Aortic smooth muscle cell (primary cell): ENCODE measurements at places on chromosomes 6 and 20. TPM values are rescaled to one million over a fixed set of nuclear protein-coding genes. Genes with fewer than 3 reads are reported as not detected.

The SIRPD gene
- not detected in 2 replicates for total RNA-seq

The KCNK5 gene
- under 0.01 and 0.06 TPM in 2 replicates for total RNA-seq

The OPN5 gene
- total RNA-seq = 0.19 and 1.1 TPM in 2 replicates

The PPIL4 gene
- 28.9 and 37.1 TPM in 2 replicates for total RNA-seq

The SLC17A1 gene
- total RNA-seq = not detected in 2 replicates

The MEP1A gene
- not detected in 2 replicates for total RNA-seq

The GHRH gene
- not detected in 2 replicates for total RNA-seq

The TP53TG5 gene
- 0.19 TPM in 1 of 2 replicates, not detected in the other for total RNA-seq

The ZSCAN12 gene
- 6.6 and 6.7 TPM in 2 replicates for total RNA-seq

The SUMO4 gene
- 1.3 and 1.6 TPM in 2 replicates for total RNA-seq

The IRAK1BP1 gene
- 4.0 and 4.5 TPM in 2 replicates for total RNA-seq

The GLP1R gene
- not detected in 2 replicates for total RNA-seq

The CST7 gene
- not detected in 2 replicates for total RNA-seq

The CLIC1 gene
- 784 and 832 TPM in 2 replicates for total RNA-seq

The FOXA2 gene
- not detected in 2 replicates for total RNA-seq

The MATN4 gene
- not detected in 2 replicates for total RNA-seq

The MDC1 gene
- 4.6 and 5.1 TPM in 2 replicates for total RNA-seq

The RSPO4 gene
- total RNA-seq = not detected in 2 replicates

The OR2H2 gene
- total RNA-seq = not detected in 2 replicates

The PTGIS gene
- total RNA-seq = 193 and 321 TPM in 2 replicates

The ADGB gene
- not detected in 2 replicates for total RNA-seq

The AURKA gene
- total RNA-seq = 15.2 and 27.0 TPM in 2 replicates

The KIAA0408 gene
- total RNA-seq = 1.5 and 2.4 TPM in 2 replicates

The PRIM2 gene
- 20.8 and 22.3 TPM in 2 replicates for total RNA-seq

The BACH2 gene
- total RNA-seq = under 0.01 and 0.19 TPM in 2 replicates

The ADISSP gene
- total RNA-seq = 16.2 and 17.3 TPM in 2 replicates

The FRMD1 gene
- not detected in 2 replicates for total RNA-seq

The GUCA1A gene
- total RNA-seq = not detected in 2 replicates

The ZBTB12 gene
- total RNA-seq = 3.3 and 3.7 TPM in 2 replicates

The KIF25 gene
- not detected in 2 replicates for total RNA-seq

The PI16 gene
- total RNA-seq = under 0.01 and 0.19 TPM in 2 replicates

The DNMT3B gene
- 2.2 and 2.9 TPM in 2 replicates for total RNA-seq

The CD24 gene
- 0.26 and 0.37 TPM in 2 replicates for total RNA-seq

The HTR1E gene
- total RNA-seq = not detected in 2 replicates

The KIF13A gene
- 108 and 118 TPM in 2 replicates for total RNA-seq

The BPIFB3 gene
- total RNA-seq = not detected in 2 replicates

The PRRT1 gene
- total RNA-seq = 0.26 and 0.50 TPM in 2 replicates

The RGS17 gene
- total RNA-seq = 19.3 and 37.3 TPM in 2 replicates

The PTPRT gene
- total RNA-seq = under 0.01 and 0.26 TPM in 2 replicates

The PRRC2A gene
- total RNA-seq = 31.6 and 39.6 TPM in 2 replicates

The PPP1R3G gene
- total RNA-seq = 0.93 and 1.2 TPM in 2 replicates

The KCNQ2 gene
- not detected in 2 replicates for total RNA-seq
